ENCODE measurements at places on chromosomes 6 and 20.

DNA sequence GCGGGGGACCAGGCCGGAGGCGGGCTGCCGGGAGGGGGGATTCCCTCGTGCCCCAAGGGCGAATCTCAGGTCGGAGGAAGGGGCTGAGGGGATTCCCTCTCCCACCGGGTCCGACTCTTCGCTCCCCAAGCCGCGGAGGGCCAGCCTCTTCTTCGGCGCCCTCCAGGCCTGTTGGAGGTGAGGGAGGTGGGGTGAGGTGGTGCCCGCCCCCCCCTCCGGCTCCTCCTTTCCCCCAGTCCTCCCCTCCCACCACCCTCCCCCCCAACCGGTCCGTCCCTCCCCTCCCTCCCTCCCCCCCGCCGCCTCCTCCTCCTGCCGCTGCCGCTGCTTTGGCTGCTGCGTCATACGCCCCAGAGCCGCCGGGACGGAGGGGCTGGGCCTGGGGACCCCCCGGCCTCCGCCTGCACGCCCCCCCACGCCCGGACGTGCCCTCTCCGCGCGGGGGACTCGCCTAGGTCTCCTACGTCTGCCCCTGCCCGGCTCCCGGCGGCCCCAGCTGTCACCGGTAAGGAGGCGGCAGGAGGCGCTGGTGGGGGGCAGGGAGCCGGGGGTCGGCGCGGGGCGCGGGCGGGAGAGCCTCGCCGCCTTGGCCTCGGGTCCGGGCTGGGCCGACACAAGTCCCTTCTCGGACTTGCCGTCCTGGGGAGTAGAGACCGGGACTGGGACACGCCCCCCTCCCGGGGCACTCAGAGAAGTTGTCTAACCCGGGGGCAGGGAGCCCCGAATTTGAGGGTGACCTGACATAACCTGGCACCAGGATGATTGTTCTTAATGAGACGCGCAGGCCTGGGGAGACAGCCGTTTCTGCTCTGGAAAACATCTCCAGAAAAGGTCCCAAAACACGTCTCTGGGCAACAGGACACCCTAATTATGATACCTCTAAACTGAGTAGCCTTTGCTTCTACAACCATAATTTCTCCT, at the start of gene PHF1:
Gene PHF1, plus strand, starts transcription at position 304 of the 921 bp plus-strand sequence. CDS start 1,250 bp downstream, outside the sequence.
- no peak for DNase-seq

DNA sequence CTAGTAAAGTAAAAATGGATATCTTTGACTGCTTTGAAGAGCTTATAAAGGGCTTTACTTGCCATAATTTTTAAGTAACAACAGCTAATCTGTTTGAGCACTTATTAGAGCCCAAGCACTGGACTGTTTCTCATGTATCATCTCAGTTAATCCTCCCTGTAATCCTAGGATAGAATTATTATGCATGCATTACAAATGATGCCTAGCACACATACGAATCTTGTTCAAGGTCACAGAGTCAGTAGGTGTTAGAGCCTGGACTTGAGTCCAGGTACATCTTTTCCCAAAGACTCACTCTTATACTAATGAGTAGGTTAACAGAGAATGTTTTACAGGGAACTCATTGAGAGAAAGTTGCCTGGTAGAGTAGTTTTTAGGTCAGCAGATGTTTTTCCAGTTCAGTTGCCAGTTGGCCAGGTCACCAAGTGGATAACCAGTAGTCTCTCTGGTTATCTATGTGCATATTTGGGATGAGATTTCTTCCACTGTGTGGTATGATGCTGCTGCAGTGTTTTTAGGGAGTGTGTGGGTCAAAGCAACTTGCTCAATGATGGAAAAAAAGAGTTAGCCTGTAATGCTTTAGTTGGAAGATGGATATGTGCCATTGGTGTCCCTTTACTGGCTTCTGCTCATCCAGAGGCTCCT, 32.3 kb upstream of the LAMA4 start:
- DNase-seq: no peak

DNA sequence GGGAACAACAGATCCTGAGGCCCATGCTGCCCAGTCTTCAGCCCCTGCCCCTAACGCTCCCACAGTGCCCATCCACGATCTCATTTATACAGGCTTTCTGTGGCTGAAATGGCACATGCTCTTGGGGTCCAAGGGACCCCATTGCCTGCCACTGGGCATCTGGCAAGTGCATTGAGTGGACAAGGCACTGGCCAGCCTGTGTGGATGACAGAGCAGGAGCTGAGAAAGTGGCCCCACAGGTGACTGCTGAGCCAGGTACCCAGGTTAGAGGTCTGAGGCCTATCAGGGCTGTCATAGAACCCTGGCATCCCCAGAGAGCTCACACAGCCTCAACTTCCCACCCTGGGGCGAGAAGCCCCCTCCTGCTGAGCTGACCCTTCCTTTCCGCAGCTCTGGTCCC, 86.0 kb upstream of the NXT1 start:
- DNase-seq: no peak

GRCh38 chr6:160057080-160057479, 64.5 kb upstream of the SLC22A1 start:
- no peak for DNase-seq

DNA sequence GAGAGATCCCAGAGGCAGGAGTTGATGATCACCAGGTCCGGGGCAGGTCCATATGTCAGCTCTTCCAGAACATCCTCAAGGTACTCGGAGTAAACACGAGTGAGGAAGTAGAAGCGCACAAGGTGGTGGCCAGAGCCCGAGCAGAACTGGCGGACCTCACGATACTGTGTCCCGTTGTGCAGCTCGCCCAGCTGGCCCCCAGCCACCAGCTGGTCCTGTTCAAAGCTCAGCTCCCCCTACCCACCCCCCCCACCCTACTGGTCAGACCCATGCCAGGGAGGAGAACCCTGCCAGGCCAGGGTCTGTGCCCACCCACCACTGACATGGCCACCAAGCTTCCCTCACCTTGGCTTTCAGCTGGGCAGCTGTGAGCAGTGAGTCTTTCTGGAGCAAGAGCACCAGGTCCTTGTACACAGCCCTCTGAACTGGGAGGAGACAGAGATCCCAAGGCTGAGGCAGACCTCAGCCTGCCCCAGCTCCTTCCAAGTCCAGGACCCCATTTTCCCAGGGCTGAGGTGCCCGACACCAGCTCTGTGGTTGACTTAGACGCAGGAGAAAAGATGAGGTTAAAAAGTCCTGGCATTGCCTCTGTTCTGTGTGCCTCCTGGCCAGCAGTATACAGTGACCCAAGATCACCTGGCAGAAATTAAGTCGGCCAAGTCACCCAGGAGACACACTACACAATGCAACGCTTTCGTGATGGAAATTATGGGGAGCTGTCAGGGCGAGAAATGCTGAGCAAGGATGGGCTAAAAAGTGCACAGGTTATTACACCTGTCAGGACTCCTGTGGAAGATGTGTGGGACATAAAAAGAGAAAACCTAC, 1.4 kb downstream of the PCED1A start:
- DNase-seq: no peak

GRCh38 chr6:3627956-3628835, 123.3 kb downstream of the PXDC1 start:
- DNase-seq: no peak

DNA sequence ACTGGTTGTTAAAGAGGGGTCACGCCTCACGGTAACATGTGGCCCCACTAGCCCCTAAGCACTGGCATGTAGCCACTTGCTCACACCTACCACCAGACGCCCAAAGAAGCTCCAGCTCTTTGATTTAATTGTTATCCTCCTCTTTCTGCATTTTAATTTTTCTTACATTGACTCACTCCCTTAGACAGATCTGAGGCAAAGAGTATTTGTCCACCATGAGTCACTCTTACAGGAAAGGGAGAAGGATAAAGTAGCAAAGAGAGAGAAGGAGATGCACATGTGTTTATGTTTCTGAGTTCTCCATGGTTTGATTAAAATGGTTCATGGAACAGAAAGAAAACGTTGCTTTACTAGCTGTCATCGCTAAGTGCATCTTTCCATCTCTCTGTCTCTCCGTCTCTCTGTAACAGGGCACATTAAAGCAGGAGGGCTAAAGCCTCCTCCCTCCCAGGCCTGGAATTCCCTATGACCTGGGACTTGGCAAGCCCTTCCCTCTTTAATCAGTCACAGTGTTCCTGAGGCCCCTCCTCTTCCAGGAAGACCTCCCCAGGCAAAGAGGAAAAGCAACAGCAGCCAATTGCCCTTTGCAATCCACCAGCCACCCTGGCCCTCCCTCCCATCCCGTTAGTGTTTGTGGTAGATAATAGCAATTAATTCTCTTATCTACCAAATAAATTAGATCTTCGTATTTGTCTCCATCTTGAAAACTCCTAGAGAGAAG, 112.8 kb upstream of the TSHZ2 start:
- no peak for DNase-seq

DNA sequence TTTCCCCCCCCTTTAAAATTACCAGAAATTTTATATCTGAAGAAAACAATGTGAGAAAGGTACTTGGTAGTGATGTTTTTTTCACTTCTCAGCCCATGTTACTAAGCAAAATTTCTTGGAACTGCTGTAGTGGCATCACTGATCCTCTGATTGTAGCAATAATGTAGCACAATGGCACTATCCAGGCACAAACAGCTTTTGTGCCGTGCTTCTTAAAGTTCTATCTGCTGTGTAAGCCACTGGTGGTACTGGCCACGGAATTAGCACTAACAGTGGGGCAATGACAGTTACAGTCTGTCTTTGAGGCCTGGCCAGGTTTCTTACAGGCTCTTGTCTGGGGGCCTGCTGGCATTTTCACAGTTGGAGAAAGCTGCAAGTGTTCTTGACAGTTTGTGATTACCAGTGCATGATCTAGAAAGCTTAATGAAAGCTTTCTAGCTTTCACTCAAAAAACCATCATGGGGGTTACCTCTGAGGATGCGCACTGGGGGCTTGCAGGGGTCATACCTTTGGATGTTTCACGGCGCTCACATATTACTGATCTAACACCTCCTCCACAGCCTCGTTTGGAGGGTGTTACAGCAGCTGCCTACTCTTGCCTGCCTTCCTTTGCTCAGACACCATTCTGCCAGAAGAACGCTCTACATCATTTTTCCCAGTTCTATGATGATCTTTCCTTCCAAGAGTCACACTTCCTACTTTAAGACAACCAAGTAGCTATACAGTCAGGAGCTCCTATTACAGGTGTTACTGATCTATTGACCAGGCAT, 58.4 kb upstream of the ARMH2 start:
- no peak for DNase-seq

DNA sequence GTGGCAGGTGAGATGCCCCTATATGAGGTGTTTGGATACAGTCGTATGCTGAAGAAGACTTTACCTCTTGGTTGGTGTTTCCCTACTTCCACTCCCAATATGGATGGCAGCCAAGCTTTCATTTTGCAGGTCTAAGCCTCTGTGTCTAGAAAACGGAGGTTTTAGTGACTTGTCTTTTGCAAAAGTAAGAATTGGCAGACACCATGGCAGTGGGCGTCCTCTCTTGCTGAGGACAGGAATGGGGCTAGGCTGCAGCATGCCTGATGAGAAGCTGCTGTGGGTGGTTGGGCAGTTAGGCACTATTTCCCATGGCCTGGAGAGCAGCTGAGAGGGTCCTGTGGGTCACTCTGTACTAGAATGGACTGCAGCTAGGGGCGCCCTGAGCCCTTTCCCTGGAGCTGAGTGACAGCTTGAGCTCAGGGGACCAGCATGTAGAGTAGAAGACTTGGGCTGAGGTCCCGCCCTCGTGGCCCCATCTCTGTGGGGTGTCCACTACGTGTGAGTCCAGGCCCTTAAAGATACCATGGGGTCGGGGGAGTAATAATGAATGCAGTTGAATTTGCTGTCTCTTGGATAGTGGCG, 127.4 kb downstream of the CDH26 start:
- DNase-seq: no peak

DNA sequence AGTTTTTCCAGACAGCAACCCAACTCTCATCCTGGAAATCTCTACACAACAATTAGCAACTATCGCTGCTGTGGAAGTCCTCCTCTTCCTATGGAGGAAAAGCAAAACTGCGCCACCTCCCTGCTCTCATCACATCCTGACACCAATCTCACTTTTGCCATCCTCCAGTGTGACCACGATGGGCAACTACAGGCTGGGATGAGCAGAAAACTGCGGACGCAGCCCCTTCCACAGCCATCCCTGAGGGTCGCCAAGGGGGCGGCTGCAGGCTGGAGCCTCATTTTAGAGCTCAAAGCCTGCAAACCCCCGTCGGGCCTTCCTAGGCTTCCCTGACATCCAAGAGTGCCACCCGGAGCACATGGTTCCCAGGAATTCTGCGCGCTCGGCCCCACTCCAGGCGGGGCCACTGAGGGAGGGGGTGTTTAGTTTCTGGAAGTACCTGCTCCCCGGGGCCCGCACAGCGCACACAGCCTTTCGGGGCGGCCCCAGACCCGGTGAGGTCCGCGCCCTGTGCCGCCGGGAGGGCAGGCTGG, 1.2 kb downstream of the TCFL5 start:
- no peak for DNase-seq

- DNase-seq: no peak
These were observed 22.3 kb upstream of the EYA4 start for GRCh38 chr6:133218852-133219251.

DNA sequence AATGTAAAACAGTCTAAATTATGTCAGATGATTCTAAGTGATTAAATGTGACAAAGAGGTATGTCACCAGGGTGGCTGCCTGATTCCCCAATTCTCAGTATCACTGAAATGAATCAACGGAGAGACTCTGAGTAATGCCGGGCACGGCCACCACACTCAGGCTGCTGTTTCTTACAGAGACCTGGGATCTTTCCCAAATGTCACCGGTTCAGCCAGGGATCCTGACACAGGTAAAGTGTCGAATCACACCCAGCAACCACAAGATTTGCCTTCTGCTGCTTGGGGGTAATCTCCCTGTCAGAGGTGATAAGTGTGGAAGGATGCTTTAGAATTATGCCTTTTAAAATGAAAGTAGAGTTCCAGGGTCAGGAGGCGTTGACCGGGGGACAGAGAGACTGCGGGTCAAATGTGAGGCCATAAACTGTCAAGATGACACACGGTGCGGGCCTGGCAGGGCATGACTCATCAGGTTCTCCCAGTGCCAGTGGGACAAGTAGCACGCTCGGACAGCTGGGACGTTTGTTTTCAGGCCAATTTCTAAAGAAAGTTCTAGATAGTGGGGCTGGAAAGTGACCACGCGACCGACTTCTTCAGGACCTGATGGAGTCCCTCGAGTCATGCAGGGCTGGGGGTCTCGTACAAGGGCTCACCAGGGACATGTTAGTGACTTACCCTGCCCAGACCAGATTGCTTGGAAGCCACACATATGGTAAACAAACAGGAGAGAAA, 48.9 kb downstream of the PRDM1 start:
- DNase-seq: peak; percentile 23

DNA sequence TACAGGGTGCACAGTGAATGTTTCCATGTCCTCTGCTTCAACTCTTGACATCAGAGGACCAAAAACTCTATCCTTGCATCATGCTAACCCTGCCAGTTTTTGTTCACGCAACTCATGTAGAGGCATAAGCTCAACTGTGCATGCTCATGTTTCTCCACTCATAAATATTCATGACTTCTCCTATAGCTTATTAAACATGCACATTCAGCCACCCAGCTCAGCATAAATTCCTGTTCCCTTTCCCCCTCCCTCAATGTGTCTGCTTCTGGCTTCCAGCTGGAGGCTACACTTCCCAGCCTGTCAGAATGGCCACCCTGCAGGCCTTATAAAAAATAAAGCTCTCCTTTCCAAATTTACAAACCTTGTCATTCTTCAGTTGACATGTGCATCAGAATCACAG, 154.6 kb downstream of the KIF16B start:
- no peak for DNase-seq

- DNase-seq: peak; percentile 41
These were observed 81.7 kb upstream of the NFATC2 start for GRCh38 chr20:51624157-51624731.
